Skin of body (tissue), 3 donors: ENCODE measurements at places on chromosomes 4 and X. TPM values are rescaled to one million over a fixed set of nuclear protein-coding genes. Genes with fewer than 3 reads are reported as not detected.

- DNase-seq, result no peak
Measured at GRCh38 chr4:2792396-2792710, 532 bp upstream of the SH3BP2 start.

CTPS2 gene
- 24.3 TPM for total RNA-seq

NCAPG gene
- 16.2 TPM for total RNA-seq

DNA sequence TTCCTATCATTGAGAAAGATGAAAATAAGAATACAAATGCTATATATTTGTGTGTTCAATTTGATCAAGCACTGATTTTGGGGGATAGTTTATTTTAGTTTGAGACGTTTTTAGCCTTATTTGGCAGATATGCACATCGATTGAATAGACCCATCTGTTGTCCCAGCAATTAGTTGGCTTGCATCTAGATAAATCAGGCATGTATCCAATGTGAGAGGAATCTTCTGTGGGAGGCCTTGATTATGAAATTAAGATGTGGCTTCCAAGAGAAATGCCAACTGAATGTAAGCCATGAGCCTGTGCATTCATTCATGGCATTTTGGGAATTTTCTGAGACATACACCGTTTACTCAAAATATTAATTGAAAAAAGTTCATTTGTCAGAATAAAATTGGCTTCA is 623.1 kb downstream of the TECRL start:
- DNase-seq, result no peak

DNA sequence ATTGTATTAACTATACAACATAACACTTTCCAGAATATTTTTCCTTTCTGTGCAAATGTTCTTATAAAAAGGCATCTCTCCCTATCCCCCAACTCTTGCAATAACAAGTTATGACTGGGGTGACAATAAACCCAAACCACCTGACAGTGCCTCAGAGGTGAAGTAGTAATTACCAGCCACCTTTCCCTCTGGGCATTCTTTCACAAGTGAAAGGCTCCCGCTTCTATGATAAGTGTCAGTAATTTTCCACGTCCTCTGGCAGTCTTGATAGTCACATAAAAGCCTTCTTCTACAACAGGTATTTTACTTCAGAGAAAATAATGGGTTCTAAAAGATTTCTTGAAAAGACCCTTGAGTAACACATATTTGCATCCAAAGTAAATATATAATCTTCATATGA is 82.7 kb downstream of the MANBA start:
- DNase-seq, result no peak

DNA sequence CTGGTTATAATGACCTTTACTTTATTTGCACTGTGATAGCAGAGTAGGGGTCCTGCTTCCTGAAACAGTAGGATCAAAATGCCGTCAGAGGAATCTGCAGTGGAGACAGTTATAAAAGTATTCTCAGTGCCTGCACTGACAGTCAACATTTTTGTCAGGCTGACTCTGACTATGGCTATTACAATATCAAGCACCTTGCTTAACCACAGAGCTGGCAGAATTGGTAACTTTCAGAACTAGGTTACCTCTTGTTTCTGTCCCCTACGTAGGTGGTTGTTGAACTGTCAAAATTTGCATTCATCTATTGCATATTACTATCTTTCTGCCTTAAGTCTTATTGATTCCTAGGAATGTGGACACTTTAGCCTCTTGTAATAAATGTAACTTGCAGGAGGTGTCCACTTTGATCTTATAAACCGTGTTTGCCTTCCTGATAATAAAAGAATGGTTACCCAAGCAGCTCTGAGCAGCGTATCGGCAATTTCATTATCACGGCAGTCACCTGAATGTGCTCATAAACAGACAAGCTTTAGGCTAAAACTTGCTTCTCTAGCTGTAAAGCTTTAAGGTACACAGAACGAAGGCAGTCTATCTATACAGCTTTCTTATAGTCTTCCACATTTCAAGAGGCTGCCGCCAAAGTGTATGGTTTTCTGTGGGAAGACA is 353.0 kb upstream of the GALNT7 start:
- DNase-seq, result no peak

SHROOM2 gene
- total RNA-seq, result 3.1 TPM

DNA sequence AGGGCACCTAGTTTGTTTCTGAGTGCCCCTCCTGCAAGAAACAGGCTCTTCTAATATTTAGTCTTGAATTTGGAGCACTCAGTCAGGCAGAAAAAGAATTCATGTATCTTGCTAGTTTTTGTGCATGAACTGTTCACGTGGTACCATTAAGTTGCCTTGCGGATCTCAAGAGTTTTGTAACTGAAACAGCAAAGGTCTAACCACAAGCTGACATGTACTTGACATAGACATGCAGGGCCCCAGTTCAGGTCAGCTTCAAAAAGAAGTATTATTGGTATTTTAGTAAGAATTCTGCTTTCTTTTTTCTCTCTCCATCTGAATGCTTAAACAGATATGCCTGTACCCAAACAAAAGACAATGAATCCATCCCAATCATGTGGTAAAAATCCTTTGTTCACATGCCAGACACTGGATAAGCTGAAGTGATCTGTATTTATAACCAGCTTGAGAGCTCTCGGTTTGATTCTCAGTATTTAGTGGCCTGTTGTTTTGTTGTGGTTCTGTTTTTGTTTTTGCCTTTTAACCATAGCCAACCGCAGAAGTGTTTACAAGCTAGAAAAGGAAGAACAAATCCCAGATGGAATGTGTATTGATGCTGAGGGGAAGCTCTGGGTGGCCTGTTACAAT is 13.0 kb downstream of the RGN start:
- no peak for DNase-seq

GRCh38 chrX:132393085-132393484 is 95.8 kb downstream of the MBNL3 start:
- DNase-seq, result no peak

- no peak for DNase-seq
Measured at GRCh38 chrX:14872355-14872754, 514 bp downstream of the FANCB start.

GRCh38 chrX:69063486-69063885 is 101.8 kb downstream of the PJA1 start:
- DNase-seq, result no peak

- DNase-seq, result peak; percentile 18
Measured at GRCh38 chrX:112247714-112248113, 165.1 kb upstream of the TRPC5 start.

- DNase-seq, result no peak
Measured at GRCh38 chr4:83231620-83232076, 53.0 kb downstream of the COQ2 start.

TMEM35A gene
- total RNA-seq, result 0.79 TPM

DNA sequence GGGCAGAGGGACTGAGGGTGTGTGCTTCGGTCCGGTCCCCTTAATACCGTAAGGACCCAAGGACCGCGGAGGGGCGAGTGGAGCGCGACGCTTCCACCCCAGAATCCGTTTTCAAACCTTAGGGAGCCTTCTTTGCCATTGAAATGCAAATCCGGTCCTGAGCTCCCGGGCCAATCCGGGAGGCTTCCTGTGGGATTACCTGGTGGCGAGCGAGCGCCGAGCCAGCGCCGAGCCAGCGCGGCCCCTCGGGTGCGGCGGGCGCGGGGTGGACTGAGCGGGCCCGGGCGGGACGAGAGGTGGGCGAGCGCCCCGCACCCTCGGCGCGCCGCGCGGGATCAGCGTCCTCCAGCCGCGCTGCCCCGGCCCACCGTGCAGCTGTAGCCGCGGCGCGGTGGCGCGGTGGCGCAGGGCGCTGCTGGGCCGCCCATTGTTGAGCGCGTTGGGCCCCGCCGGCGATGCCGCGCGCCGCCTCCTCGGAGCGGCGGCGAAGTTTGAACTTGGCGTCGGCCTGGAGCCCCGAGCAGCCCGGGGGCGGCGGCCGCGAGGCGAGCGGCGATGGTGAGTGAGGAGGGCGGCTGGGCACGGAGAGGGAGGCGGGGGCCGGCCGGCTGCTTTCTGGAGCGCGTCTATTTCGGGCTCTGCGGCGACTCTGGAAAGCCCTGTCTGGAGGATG is 208.7 kb downstream of the SOWAHB start:
- no peak for DNase-seq

- no peak for DNase-seq
Measured at GRCh38 chr4:25350561-25350960, 26.5 kb upstream of the ANAPC4 start.

- DNase-seq, result no peak
Measured at GRCh38 chr4:88756149-88756548, 58.5 kb upstream of the NAP1L5 start.

- DNase-seq, result no peak
Measured at GRCh38 chr4:73452953-73453700, 17.1 kb downstream of the AFP start.

ELF2 gene
- total RNA-seq, result 66.2 TPM

- DNase-seq, result no peak
Measured at GRCh38 chrX:119455264-119455663, 13.0 kb upstream of the SLC25A5 start.

SCRG1 gene
- 0.10 TPM for total RNA-seq

DNA sequence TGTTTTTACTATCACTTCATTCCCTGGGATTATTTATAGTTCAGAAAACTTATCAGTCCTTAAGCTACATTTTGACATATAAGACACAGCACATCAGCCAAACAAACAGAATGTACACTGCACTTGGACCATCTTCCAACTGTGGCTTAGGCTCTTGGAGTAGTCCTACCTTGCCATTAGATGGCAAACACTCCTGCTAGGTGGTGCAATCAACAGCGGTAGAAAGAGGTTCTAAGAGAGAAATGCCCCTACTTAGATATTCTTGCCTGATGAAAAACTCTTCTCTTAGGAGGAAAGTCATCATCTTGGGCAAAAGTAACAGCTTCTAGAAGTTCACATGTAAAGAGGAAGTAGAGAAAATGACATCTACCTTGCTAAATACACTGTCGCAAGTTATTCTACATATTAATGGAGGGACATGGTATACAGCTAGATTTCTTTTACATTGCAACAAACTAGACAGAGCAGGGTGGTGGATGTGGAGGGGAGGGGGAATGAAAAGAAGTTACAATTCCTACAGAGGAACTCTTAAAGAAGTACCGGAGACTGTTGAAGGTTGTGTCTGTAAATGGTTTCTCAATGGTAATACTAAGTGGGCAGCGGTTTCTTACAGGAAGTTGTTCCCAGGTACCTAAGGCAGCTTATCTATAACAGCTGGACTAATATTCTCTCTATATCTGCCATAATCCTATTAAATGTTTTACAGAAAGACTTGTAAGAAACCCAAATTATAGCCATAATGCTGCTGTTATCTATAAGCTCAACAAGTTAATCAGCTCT is 8.1 kb upstream of the STPG2 start:
- DNase-seq, result no peak

DNA sequence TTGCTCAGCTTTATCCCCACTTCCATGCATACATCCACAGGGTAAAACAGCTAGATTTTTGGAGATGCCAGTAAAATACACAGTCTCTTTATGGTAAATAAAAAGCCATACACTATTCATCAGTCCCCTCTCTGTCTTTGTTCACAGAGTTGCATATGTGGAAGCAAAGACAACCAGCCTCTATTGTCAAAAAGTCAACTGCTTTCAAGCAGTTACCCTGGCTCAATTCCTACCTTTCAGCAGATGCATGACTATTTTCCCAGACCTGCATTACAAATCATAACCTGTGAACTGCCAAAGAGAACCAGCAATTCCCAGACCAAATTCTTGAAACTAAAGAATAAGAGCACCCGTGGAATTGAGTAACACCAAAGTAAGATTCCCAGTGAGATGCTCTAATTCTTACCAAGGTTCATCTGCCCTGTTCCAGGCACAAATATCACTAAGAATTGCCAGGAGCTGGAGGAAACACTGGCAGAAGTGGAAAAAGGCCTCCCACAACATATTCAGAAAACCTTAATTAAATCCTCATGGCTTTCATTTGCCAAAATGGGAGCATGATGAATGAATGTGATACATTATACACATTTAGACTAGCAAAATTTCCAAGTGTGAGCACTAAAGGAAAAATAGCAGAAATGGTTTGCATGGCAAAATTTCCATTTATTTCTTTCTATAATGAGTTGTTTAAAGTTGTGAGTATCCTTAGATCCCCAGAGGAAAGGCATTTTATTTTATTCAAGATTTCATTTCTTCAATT is 391.2 kb upstream of the ADGRL3 start:
- no peak for DNase-seq

C4orf36 gene
- 1.9 TPM for total RNA-seq

DNA sequence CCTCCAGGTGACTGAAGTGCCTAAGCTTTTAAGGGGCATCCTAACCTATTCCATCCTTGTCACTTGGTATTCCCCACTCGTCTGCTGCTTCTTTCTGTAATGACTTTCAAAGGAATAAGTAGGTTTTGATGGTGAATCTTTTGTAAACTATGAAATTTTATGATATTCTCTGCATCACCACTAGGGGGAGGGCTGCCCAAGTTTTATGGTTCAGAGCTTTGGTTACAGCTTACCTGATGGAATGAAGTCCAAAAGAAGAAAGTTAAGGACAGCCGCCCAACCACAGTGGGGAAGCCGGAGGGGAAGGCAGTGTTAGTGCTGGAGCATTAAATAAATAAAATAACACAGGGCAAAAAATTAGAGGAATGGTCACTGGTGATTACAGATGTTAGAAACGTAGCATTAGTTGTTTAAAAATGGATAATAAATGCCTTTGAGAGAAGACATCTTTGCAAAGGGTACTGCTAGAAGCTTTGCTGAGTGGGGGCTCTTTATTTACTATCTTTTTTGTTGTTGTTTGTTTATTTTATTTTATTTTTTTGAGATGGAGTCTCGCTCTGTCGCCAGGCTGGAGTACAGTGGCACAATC is 204.9 kb downstream of the GBA3 start:
- no peak for DNase-seq

- no peak for DNase-seq
Measured at GRCh38 chrX:21374994-21375707, 933 bp downstream of the CNKSR2 start.

NAT8L gene
- total RNA-seq, result 1.2 TPM

DNA sequence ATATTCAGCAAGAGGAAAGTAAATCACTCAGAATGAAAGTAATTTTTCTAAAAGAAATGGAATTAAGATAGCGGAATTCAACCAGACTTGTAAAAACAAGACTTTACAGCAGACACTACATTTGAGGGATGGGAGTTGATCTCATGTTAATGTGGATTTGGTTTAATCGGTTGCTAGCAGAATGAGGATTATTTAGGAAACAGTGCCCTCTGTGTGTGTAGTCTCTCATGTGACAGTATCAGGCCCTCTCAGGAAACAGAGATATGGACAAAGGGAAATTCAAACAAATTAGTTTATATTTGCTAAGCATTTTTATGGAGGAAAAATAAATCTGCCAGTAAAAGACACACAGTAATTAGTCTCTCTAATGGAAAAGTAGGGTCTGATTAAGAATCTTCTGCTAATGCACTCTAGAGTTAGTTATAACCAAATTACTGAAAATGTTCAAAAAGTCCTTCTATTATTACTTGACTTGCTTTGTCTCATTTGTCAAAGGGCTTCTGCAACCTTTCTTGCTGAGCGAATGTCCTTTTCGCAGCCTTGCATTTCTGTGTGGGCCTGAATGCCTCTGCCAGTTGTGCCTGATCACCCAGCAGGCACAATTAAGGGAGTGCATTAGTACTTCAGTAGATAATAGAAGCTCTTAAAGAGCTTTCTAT is 1282.3 kb upstream of the TENM3 start:
- no peak for DNase-seq

OTC gene
- not detected for total RNA-seq

- DNase-seq, result no peak
Measured at GRCh38 chrX:19086102-19086772, 36.0 kb downstream of the ADGRG2 start.

WWC2 gene
- 24.0 TPM for total RNA-seq
